ENCODE measurements at places on chromosomes 2 and 18. TPM values are rescaled to one million over a fixed set of nuclear protein-coding genes. Genes with fewer than 3 reads are reported as not detected.

Gene BCL2
- 19.6 TPM for total RNA-seq

GRCh38 chr2:23599006-23599405 lies 214.0 kb downstream of the KLHL29 start:
- H3K36me3 ChIP-seq = no peaks in the 10 kb centered on the region
- no peaks in the 10 kb centered on the region for H3K27me3 ChIP-seq
- H3K4me3 ChIP-seq = no peak overlapping the region
- peaks cover 12% of the 10 kb centered on the region for H3K4me1 ChIP-seq

Gene GATA6
- 0.21 TPM for total RNA-seq

GRCh38 chr2:209389171-209389618 lies 34.7 kb upstream of the MAP2 start:
- no peaks in the 10 kb centered on the region for H3K36me3 ChIP-seq
- H3K27me3 ChIP-seq = peaks cover 27% of the 10 kb centered on the region
- H3K4me3 ChIP-seq = no peak overlapping the region
- no peak for DNase-seq
- no peaks in the 10 kb centered on the region for H3K4me1 ChIP-seq

Gene CGREF1
- total RNA-seq = 9.4 TPM

DNA sequence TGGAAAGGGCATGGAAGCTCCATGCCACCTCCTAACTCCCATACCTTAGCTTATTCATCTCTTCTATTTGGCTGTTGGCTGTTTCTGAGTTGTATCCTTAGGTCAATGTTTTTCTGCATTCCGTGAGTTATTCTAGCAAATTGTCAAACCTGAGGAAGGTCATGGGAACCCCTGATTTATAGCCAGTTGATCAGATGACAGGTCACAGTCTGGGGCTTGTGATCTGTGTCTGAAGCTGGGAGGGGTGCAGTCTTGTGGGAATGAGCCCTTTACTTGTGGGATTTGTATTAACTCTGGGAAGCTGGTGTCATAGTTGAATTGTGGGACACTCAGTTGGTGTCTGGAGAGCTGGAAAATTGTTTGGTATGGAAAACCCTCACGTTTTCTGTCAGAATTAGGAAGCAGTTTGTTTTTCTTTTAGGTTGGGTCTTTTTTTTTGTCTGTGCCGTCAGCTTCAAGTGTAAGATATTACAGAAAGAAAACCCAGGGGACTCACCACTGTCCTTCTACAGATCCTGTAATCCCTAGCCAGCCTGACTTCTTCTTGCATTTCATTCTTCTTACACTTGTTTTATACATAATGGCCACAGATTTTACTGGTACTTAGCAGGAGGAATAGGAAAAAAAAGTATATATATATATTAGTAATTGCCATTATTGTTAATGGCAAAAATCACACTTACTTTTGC lies 137.9 kb downstream of the LRRTM1 start:
- no peaks in the 10 kb centered on the region for H3K27me3 ChIP-seq
- no peak for DNase-seq
- no peak overlapping the region for H3K27ac ChIP-seq
- H3K4me3 ChIP-seq = no peak overlapping the region
- H3K36me3 ChIP-seq = no peaks in the 10 kb centered on the region

Gene ALPP
- total RNA-seq = not detected

Gene FZD7
- 15.1 TPM for total RNA-seq

- no peaks in the 10 kb centered on the region for H3K36me3 ChIP-seq
- H3K4me1 ChIP-seq = no peaks in the 10 kb centered on the region
- H3K4me3 ChIP-seq = no peak overlapping the region
Measured at GRCh38 chr18:25459814-25460213, 107.8 kb upstream of the ZNF521 start.

- no peak overlapping the region for H3K27ac ChIP-seq
- H3K36me3 ChIP-seq = no peaks in the 10 kb centered on the region
- DNase-seq = no peak
- H3K4me1 ChIP-seq = no peaks in the 10 kb centered on the region
Measured at GRCh38 chr2:33166287-33166881, 219.6 kb downstream of the LTBP1 start.

DNA sequence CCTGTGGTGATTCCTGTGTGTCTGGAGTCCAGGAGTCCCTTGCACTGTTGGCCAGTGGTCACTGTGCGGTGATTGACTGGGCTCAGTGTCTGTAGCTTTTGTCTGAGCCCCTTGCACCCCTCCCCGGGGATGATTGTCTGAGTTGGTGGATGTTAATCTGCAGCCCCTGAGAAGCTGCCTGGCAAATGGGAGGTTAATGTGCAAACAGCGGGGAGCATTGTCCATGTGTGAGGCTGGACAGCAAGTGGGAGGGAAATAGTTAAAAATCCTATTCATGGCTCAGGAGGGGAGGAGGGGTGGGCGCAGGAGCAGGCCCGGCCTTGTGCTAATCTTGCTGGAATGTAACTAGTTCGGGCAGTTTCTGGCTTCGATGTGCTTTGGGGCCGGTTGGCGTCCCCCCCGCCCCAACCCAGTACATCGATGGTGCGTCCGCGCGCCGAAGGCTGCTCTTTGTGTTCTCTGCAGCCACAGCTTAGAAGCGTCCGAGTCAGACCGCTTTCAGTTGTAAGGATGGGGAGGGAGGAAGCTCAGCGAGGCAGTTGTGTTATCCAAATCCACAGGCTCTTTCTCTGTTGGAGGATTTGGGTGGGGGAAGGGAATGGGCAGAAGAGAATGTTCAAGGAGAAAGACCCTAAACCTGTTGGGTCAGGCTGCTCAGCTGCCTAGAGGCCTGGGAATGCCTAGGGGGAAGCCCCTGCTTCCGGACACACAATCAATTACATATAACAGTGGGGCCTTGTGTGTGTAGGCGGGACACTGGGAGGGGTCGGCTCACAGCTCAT lies 71.8 kb downstream of the TGOLN2 start:
- no peaks in the 10 kb centered on the region for H3K27me3 ChIP-seq
- no peaks in the 10 kb centered on the region for H3K36me3 ChIP-seq
- no peak overlapping the region for H3K4me3 ChIP-seq
- peak; percentile 54 for DNase-seq

GRCh38 chr2:202488671-202489070 lies 112.5 kb downstream of the BMPR2 start:
- no peaks in the 10 kb centered on the region for H3K36me3 ChIP-seq
- no peak for DNase-seq
- no peak overlapping the region for H3K4me3 ChIP-seq
- H3K4me1 ChIP-seq = peaks cover 3% of the 10 kb centered on the region
- no peaks in the 10 kb centered on the region for H3K27me3 ChIP-seq

- H3K4me1 ChIP-seq = peaks cover 14% of the 10 kb centered on the region
- H3K36me3 ChIP-seq = no peaks in the 10 kb centered on the region
- H3K27ac ChIP-seq = no peak within 1 kb of the TSS
- no peak for DNase-seq
- H3K27me3 ChIP-seq = no peaks in the 10 kb centered on the region
- H3K4me3 ChIP-seq = no peak within 1 kb of the TSS
Measured at GRCh38 chr2:240906141-240906910, at the start of gene CROCC2. Gene CROCC2 (plus strand): TSS chr2:240906336. CDS start chr2:240906514, 178 bp downstream.

- no peaks in the 10 kb centered on the region for H3K36me3 ChIP-seq
- no peaks in the 10 kb centered on the region for H3K4me1 ChIP-seq
- no peak overlapping the region for H3K4me3 ChIP-seq
Measured at GRCh38 chr2:71679491-71679890, 226.1 kb downstream of the DYSF start.

Gene PROKR1
- 15.7 TPM for total RNA-seq

DNA sequence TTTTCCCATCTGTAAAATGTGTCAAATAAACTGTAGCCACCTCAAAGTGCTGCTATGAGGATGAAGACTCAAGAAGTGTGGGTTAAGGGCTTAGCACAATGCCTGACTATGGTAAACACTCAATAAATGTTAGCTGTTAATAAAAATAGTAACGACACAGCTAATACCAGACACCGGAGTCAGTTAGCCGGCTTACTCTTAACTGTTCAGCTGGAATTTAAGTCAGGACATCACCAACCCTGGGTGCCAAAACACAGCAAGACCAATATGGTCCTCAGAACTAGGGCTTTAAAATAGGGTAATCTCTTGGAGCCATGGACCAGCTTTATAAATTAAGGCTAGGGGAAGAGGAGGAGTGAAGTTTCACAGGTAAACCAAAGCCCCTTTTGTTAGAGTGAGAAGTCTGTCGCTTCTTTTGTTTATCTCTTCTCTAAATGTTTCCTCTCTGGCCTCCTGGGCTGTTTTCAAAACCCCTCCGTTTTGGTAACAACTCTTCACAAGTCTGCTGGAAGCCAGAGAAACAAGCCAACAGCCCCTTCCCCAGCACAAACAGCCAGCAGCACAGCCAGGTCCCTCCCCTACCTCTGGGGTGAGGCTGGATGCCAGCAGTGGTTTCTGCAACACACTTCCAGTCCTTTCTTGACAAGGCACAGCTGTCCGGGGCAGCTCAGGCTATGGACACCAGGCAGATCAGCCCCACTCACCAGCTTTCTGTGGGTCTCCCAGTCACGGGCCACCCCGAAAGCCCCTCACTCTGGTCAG lies 13.8 kb upstream of the FZD7 start:
- no peak overlapping the region for H3K27ac ChIP-seq
- DNase-seq = no peak
- no peak overlapping the region for H3K4me3 ChIP-seq
- H3K36me3 ChIP-seq = no peaks in the 10 kb centered on the region
- H3K27me3 ChIP-seq = no peaks in the 10 kb centered on the region
- H3K4me1 ChIP-seq = peaks cover 2% of the 10 kb centered on the region

Gene MROH2A
- 0.92 TPM for total RNA-seq

DNA sequence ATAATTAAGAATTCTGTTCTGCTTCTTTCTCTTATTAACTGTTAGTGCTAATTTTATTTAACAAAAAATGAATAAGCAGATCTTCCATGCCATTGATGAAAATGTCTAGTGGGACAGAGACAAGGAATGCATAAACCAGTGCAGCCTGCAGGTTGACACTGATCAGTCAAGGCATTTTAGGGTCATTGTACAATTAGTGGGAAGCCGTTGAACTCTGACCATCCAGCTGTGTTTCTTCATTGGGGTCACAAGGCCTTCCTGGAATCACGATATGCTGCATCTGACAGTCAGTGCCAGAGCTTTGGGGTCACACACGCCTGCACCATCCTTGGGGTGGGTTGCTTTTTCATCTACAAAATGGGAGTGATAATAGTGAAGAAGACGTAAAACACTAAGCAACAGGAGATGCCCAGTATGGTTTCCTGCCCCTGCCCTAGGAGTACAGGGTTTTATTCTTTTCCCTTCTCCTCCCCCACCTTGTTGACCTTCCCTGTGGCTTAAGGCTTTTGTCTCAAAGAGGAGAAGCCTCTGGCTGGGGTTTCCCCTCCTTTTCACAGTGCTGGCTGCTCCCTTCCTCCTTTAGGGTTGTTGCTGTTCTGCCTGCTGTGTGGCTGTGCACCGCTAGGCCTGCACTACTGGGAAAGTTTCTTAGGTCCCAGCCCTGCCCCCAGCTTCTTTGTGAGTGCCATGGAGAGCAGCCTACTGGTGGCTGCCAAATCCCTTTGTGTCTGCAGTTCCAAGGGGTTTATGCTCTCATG lies 245.6 kb downstream of the TPGS2 start:
- no peak overlapping the region for H3K27ac ChIP-seq
- no peaks in the 10 kb centered on the region for H3K36me3 ChIP-seq
- no peaks in the 10 kb centered on the region for H3K27me3 ChIP-seq
- H3K4me3 ChIP-seq = no peak overlapping the region
- H3K4me1 ChIP-seq = no peaks in the 10 kb centered on the region

DNA sequence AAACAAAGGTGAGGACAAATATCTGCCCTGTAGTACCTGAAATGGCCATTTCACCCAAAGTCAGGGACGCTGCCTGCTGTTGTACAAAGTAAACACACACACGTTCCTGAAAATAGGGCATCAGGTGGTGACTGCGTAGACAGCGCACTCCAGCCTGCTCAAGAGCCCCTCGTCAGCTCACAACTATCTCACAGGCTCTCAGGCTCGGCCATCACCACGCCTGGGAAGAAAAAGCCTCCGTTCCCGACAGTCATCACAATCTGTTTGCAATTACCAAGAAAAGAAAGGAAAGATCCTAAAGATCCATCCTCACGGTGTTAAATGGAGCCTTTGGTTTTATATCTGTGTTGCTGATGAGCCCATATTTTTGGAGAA lies 230.2 kb downstream of the ZNF516 start:
- no peaks in the 10 kb centered on the region for H3K27me3 ChIP-seq
- peaks cover 7% of the 10 kb centered on the region for H3K4me1 ChIP-seq
- no peak overlapping the region for H3K27ac ChIP-seq
- no peak for DNase-seq

DNA sequence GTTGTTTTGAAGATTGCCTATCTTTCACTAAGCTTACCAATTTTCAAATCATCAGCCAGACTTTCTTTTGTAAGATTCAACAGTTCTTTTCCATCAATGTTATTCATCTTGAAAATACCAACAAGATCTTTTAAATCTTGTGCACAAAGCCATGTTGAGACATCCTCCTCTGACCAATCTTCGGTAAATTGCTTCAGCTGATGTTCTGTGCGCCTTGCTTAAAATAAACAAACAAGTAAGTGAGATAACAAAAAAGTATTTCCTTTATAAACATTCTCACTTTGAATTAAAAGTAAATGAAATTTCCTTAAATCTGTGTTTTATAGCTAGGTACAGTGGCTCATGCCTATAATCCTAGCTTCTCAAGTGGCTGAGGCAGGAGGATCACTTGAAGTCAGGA lies 30.3 kb downstream of the WDSUB1 start:
- no peaks in the 10 kb centered on the region for H3K4me1 ChIP-seq
- no peak overlapping the region for H3K4me3 ChIP-seq
- no peaks in the 10 kb centered on the region for H3K36me3 ChIP-seq
- DNase-seq = no peak
- no peaks in the 10 kb centered on the region for H3K27me3 ChIP-seq
- no peak overlapping the region for H3K27ac ChIP-seq

DNA sequence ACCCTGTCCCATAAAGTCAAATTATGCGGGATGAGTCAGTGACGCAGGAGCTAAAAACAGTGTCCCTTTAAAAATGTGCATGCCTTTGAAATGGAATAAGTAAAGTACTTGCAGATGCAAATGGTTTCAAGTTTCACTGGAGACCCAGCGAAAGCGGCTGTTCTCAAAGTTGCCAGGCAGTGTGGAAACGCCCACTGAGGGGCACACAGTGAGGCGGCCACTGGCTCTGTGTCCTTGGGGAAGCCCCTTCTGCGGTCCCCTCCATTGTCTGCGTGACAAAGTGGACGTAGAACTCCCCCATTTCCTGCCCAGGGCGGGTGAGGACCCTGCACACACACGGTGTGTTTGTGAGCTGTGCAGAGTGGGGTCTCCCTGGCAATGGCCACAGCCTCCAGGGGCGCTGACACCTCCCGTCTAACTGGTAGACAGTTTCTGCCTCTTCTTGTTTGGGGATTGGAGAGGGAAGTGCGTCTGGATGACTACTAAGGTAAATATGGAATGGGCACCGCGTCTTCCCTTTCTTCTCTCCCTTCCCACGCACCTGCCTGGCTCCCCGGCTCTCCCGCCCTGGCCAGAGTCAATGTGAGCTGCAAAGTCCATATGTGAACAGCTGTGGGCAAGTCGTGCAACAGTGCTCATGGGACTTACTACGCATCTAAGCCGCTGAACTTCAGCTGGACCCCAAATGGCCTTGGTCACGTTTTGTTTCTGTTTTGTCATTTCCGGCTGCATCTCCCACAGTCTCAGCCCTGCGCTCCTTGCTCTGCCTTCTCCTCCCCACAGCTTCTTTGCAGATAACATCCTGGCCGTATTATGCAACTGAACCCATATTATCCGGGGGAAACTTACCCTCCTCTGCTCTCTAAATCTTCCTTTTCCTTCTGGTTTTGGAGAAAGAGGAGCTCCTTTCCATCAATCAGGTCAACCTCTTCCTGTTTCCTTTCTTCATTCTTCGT lies 33.7 kb upstream of the ZNF516 start:
- H3K4me1 ChIP-seq = peaks cover 21% of the 10 kb centered on the region
- H3K27me3 ChIP-seq = no peaks in the 10 kb centered on the region
- H3K4me3 ChIP-seq = peak overlapping the region; percentile 37

- no peaks in the 10 kb centered on the region for H3K36me3 ChIP-seq
- peaks cover 5% of the 10 kb centered on the region for H3K4me1 ChIP-seq
- no peak overlapping the region for H3K4me3 ChIP-seq
- no peaks in the 10 kb centered on the region for H3K27me3 ChIP-seq
Measured at GRCh38 chr18:9894454-9895068, 8.8 kb downstream of the TXNDC2 start.

Measured in A673 (cell line).